ENCODE measurements at places on chromosomes 2 and 18. TPM values are rescaled to one million over a fixed set of nuclear protein-coding genes. Genes with fewer than 3 reads are reported as not detected.

The BMP10 gene
- not detected for total RNA-seq

DNA sequence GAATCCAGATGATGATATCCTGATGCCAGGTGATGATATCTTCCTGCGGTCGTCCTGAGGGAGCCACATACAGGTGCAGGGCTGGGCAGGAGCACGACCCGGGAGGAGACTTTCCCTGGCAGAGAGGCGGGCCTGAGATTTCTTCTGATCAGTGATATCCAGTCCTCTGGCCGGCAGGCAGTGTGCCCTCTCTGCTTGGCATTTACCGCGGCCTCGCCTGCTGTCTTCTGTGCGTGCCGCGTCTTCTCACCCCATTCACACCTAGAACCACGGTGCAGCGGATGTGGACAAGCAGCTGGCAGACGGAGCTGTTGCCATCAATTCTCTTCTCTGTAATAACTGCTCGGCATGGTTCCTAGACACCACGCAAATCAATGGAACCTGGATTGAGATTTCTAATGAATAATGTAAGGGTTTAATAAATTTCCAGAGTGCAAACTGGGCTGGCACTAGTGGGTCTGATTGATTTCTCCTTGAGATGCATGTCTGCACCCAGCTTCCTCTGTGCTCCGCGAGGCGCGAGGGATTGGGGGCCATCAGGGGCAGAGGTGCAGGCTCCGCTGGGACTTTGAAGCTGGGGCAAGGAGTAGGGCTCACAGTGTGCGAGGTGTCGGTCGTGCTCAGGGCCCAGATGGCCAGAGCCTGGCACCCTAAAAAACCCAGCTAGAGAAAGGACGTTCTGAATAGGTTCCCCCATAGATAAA is 208.9 kb upstream of the HDAC4 start:
- no peak for DNase-seq

DNA sequence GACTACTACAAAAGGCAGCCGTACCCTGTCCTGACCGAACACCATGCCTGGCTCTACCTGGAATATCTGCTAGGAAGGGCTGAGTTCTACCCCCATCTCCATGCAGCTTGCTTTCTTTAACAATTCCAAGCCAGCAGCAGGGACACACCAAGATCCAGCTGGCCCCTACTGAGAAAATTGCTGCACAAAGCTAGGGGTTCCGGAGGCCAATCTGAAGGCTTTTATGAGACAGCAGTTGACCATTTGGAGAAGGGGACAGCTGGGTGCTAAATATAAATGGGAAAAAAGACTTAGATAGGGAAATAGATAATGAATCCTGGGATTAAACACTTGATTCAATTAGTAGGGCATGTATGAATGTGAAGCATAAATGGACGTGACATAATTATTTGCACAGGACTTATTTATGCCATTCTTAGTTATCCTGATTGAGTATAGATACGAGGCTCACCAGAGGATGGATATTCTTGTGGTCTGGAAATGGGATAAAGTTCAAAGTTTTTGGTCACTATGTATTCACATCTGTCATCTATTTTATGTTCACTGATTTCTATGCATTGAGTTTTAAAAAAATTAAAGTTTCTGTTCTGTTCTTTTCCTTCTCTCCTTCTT is 204.0 kb downstream of the ZNF521 start:
- DNase-seq = no peak

DNA sequence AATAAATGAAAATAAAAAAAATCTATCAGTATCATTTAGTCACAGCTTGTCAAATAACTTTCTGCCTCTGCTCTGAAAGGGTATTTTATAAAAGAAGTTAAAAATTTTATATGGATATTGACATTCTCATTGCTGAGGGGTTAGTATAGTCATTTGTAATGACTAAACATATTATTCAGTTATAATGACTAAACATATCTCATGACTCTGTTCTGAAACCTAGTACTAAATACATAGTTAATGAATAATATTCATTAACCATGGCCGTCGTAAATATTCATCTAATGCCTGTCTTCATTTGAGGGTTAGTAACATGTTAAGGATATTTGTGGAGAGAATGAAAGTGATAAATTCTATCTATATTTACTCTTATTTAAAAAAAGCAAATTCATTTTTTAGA is 69.1 kb upstream of the MAP4K3 start:
- DNase-seq = no peak

Measured in Daoy (cell line).